NCI-H510A (cell line): ENCODE measurements at places on chromosomes 2 and 18.

- DNase-seq, result no peak
Measured at GRCh38 chr2:200021449-200022114, 66.2 kb downstream of the MAIP1 start.

DNA sequence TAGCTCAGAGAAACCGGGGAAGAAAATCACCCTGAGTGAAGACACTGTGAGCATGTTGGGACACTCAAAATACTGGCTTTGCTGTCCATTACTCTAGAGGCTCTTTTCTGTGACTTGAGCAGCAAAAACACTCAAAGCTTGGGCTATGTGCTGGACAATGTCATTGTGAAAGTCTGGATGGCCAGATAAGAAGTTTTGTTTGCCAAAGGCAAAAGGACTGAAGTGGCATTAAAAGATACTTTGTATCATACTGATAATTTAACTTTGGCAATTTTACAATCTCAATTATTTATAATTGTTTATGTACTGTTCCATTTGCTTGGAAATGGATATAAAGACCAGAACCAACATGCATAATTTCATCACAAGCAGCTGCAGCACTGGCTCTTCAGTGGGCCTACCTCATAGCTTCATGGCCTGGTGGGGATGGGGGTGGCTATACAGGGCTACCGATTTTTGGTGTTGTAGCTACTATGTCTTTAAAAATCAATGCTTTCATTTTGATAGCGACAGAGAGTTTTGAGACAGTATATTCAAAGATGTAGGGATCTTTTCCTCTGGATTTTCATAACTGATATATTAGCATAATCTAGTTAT, 51.1 kb downstream of the RBKS start:
- DNase-seq, result no peak

DNA sequence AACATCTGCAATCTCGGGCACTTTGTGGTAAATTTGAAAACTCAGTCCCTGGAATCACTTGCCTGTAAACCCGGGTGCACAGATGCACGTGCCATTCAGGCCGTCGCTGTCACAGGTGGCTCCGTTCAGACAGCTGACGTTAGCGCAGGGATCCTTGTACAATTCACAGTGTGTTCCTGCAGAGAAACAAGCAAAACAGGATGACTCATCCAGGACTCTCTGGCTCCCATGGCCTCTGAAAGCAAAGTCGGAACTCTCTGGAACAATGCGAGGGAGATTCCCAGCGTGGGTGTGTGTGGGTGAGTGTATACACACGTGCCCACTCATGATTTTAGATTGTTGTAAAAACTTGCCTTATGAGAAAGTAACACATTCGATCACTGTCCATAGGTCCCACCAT, 136.1 kb upstream of the PID1 start:
- DNase-seq, result no peak

DNA sequence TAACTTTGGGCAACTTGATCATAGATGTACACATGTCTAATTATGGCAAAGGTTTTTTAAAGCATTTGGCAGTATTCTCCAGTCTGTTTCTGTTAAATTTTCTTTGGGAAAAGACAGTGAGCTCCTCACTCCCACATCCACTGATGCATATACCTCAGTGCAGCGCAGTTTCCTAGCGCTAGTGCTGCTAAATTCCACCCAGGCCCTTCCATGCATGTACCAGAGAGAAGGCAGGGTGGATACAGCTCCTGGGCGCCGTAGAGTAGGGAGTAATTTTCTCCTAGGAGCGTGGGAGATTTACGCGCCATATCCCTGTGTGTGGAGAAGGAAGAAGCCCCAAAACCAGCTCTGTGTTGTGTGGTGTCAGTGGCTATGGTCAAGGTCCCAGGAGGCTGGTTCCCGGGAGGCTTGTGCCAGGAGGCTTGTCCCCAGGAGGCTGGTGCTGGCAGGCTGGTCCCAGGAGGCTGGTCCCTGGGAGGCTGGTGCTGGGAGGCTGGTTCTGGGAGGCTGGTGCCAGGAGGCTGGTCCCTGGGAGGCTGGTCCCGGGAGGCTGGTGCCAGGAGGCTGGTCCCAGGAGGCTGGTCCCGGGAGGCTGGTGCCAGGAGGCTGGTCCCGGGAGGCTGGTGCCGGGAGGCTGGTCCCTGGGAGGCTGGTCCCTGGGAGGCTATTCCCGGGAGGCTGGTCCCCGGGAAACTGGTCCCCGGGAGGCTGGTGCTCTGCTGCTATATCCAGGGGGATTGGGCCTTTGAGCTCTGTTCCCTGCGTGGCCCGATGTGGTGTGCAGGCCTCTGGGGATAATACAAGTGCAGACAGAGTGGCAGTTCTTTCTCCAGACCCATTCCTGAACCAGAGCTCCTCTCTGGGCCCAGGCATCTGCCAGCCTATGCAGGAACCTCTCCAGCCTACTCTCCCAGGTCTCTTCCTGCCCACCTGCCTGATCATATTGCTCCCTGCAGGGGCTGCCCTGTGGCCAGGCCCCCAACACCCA, 161.2 kb downstream of the SEPTIN10 start:
- DNase-seq, result no peak

- no peak for DNase-seq
Measured at GRCh38 chr2:46227674-46228289, 69.4 kb upstream of the EPAS1 start.

DNA sequence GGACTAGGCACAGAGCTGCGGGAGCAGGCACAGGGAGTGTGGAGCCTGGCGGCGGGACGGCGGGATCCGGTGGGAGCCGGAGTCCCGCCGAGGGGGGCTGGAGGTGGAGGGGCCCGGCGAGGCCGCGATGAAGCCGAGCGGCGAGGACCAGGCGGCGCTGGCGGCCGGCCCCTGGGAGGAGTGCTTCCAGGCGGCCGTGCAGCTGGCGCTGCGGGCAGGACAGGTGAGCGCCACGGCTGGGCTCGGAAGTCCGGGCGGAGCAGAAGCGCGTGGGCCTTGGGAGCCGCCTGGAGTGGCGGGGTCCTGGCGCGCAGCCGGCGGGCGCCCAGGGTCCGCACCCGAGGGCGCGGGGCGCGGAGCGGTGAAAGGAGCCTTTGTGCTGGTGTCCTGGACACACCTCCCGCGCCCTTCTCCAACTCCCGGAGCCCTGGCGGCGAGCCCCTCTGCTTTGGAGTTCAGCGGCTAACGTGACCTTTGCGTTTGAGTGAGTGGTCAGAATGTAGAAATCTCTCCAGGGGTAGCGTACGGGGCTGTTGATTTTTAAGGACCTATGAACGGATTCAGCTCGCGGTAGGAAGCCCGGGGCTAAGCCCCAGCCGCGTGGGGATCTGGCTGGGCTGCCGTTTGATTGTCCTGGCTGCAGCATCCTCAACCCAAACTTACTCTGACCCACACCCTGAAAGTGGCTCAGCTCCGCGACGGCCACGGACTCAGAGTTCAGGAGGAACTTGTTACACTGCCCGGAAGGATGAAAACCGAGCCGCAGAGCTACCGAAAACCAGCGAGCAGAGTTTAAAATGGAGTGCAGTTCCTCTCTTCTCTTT, 448 bp downstream of the IMPA2 start:
- no peak for DNase-seq

- DNase-seq, result no peak
Measured at GRCh38 chr18:58177896-58178470, 134.0 kb downstream of the NEDD4L start.

GRCh38 chr18:47036927-47037578, 1.6 kb upstream of the ELOA2 start:
- DNase-seq, result no peak

DNA sequence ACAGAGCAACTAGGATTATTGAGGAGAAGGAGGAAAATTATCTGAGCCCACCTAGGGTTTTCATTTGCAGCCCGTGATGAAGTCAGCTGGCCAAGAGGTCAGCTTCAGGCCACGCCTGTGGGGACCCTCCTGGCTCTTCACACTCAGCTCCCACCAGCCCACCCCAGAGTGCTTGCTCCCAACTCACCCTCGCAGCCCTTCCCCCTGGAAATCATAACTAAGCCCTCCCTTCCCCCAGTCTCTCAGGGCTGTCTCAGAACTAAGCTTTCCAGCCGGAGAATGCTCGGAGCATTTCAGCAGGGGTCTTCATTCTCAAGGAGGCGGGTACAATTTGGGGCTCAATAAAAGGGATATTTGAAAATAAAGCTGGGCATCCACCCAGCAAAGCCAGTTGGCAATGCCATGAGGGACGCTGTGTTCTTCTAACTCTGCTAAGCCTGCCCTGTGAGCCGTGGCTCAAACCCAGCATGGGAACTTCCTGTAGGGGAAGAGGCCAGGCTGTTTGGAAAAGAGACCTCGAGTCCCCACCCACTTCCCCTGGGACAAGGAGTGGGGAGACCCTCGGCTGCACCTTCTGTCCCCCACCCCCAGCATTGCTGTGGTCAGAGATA, 194.9 kb downstream of the CTIF start:
- no peak for DNase-seq

DNA sequence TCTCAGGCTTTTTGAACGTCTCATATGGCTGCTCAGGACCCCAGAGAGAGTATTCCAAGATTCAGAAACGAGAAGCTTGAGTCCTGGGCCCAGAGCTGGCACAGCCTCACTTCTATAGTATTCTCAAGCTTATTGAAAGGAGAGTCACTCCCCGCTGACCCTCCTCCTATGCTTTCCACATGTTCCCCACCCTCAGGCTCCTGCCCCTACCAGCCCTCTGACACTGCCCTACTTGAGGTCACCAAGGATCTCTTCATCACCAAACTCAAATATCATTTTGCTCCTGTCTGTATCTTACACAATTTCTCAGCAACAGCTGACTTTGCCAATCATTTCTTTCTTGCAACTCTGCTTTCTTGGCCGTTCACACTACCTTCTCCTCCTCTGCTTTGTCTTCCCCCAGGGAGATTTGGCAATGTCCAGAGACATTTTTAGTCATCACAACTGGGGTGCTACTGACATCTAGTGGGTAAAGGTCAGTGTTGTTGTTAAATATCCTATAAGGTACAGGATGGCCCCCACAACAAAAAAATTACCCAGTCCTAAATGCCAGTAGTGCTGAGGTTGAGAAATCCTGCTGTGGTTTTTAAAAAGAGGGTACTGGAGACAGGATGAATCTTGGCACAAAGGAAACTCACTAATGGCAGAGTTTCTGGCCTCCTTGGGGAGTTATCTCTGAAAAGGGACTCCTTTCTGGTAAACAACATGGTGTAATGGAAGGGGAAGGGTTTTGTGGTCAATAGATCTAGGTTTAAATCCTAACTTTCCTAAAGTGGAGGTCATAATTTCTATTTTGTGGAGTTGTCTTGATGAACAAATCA, 26.9 kb upstream of the INSIG2 start:
- no peak for DNase-seq

DNA sequence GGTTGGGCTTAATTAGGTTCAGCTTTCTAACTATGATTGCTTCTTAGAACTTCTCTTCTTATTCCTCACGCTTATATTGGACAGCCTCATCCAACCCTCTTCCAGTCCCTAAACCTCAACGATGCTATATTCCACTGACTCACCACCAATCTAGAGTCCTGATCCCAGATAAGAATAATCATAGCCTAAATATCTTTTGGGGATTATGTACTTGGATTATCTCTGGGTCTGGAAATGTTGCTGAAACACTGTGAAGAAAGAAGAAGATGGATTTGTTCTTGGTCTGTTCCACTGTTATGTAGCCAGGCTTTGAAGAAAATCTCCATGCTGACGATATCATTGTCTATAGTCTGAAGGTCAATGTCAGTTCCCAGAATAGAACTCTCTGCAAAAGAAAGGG, 26.9 kb downstream of the DOK1 start:
- no peak for DNase-seq

- no peak for DNase-seq
Measured at GRCh38 chr2:125456693-125457363, 1199.1 kb upstream of the GYPC start.
